AG08395 (cell line): ENCODE measurements at places on chromosomes 5 and 9.

GRCh38 chr5:143741421-143741820, 70.5 kb upstream of the HMHB1 start:
- DNase-seq = no peak

DNA sequence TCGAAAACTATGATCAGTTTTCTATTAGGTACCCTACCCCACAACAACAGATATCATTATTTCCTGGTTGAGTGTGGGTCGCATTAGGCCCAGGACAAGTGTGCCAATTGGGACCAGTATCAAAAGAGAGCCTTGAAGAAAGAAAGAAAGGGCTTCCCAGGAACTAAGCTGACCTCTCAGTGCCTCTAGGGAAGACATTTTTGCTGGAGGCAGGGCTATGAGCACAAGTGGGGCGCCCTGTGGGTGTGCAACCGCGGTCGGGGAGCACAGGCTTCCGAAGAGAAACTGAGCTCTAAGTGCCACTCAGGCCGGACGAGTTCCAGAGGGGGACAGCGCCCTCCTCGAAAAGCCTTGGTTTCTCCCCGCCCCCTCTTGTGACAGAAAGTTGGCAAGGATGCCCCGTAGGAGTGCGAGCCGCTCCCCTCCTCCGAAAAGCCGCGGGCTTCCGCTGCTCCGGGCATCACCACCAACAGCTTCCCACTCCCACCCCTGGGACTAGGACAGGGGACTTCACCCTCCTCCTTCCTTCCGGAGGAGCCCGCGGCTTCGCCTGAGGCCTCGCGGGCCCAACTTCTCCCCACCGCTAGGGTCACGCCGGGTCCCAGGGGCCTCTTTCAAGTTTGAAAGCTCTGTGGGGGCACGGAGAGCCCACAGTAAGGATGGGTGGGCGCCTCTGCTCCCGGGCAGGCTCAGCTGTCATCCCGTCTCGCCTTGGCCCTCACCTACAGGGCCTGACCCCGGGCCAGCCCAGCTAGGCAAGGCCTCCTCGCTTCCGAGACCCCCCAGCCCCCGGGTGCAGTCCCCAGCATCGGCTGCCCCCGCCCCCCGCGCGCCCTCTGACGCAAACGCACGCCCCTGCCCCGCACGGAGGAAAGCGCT, 2.0 kb downstream of the NR2F1-AS1 start:
- DNase-seq = no peak

DNA sequence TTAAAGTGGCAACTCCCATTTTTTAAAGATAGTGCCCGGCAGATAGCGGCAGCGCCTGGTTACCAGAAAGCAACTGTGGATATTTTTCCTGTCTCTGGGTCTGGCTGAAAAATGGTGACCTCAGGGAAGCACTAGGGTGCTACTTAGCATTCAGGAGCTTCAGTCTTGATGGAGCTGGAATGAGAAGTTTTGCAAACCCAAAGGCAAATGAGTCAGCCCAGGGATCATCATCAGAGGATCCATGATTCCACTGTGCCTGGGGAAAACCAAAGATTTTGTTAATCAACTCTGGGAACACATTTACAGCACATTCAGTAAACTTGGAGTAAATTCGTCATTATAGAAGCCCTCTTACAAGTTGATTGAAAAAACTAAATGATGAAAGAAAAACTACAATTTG, 26.7 kb downstream of the F2R start:
- peak; percentile 33 for DNase-seq

GRCh38 chr9:127065592-127065991, 56.8 kb downstream of the ANGPTL2 start:
- peak; percentile 51 for DNase-seq

DNA sequence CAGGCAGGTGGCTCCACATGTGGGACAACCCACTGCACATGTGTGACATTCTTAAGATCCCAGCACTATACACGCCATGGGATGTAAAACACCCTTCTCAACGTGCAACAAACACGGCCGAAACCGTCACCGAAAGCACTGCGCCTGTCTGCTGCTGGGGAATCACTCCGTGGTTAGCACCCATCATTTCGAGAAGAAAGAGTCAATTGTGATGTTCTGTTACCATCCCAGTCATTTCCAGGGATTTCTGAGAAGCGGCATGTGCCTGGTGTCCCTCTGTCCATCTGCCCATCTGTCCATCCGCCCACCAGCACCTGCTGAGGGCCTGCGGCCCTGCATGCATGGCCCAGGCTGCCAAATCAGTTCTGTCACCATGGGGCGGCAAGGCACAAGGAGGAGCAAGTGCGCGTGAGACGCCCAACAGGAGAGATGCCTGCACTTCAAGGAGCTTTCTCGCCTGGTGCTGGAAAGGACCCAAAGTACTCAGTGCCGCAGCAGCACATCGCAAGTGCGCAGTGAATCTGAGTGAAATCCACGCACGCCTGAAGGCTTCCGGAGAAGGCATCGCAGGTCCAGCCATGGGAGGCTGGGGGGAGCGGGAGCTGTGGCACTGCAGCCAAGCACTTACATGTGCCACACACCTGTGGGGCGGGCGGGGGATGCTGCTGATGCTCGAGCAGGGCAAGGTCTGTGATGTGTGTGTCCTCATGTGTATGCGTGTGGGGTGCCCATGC, 38.0 kb downstream of the VAV2 start:
- no peak for DNase-seq

- DNase-seq = no peak
These were observed 47.9 kb upstream of the SMIM32 start for GRCh38 chr5:136240894-136241293.

- peak; percentile 82 for DNase-seq
These were observed 173.0 kb downstream of the HINT1 start for GRCh38 chr5:130992095-130992494.

DNA sequence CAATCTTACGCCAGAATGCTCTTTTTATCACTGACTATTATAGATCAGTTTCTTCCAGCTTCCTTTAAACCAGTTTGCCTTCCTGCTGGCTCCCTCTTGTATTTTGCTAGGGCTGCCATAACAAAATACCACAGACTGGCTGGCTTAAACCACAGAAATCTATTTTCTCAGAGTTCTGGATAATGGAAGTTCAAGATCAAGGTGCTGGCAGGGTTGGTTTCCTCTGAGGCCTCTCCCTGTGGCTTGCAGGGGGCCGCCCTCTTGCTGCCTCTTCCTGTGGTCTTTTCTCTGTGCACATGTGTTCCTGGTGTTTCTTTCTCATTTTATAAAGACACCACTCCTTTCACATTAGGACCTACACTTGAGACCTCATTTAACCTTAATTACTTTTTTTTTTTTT, 6.8 kb upstream of the FXN start:
- DNase-seq = no peak

- no peak for DNase-seq
These were observed 566.9 kb upstream of the CDH6 start for GRCh38 chr5:30626557-30626956.

GRCh38 chr9:91771027-91771426, 179.0 kb downstream of the ROR2 start:
- DNase-seq = peak; percentile 92

DNA sequence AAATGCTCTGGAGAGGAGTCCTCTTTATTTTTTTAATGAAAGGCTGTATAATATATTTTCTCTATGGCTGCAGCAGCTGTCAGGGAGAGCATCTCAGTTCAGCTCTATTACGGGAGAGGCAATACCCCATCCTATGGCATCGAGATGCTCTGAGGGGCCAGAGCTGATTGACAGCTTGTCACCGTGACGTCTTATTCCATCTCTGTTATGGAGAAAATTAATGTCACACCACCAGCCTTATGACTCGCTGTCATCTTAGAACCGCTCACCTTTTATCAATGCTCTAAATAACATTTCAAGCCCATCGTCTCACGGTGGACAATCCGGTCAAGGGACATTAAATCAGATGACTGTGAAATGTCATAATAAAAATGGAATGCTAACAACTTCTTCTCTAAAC, 273.5 kb downstream of the SLF1 start:
- DNase-seq = no peak

DNA sequence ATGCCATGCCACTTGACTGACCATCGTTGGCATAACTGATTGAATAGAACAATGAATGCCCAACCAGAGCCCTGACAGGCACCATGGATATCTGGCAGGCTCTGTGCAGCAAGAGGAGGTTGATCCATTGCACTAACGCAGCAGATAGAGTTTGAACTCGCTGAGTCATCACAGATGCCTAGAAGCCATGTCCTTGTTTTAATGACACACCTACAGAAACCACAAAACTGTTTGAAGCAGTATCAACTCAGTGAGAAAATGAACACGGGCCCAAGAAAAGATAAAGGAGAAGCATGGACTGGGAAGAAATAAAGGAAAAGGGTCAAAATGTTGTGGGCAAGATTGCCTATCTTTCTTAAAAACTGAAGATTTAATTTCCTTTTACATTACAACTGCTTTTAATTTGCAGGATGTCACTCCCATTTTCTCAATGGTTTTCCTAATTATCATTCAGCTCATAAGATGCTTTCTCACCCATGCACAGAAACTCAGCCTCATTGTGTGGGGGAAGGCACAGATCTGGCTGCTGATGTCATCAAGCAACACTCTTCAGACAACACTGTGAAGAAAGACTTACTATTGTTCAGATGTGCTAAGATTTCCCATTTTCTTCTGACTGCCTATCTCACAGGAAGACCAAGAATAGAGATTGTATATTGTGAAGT, 129.0 kb downstream of the PIK3R1 start:
- peak; percentile 50 for DNase-seq

DNA sequence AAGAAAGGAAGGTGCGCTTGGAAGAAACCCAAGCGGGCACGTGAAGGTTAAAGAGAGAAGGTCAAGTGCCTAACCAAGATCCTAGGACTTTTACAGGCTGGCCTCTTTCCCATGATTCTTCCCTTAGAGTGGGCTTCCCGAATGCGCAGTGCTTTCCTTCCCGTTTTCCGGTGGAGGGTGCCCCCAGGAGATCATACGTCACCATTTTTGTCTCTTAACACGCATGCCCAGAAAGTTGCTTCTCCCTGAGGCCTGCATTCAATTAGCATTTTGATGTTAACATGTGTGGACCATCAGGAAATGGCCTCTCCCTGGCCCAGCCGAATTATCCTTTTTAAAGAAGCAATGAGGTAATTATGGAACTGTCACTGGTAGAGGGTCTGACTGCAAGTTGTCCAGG, 1.9 kb upstream of the RUSC2 start:
- peak; percentile 33 for DNase-seq

- DNase-seq = no peak
These were observed 7.0 kb upstream of the MAMDC2 start for GRCh38 chr9:70036641-70037040.

GRCh38 chr9:116543731-116544400, 143.2 kb upstream of the TRIM32 start:
- DNase-seq = peak; percentile 84

DNA sequence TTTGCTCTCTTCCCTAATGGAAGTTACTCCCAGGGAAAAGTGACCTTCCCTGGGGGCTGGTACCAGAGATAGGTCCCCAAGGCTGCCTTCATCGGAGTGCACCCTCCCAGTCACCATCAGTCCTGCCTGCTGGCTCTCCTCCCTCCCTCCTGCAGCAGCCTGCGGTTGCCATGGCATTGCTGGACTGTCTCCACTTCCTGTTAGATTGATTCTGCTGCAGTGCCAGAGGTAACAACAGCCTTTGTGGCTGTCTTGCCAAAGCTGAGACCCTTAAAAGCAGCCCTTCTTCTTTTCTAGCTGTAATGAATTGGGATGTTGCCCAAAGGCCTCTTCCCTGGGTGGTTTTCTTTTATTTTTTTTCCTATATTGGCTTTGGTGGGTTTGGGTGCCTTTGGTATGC, 78.1 kb upstream of the PRLR start:
- no peak for DNase-seq

- peak; percentile 88 for DNase-seq
These were observed 171.3 kb downstream of the GDNF start for GRCh38 chr5:37668524-37669047.

GRCh38 chr9:126879288-126879687, 18.8 kb downstream of the ZBTB34 start:
- DNase-seq = no peak

- DNase-seq = no peak
These were observed 419.9 kb upstream of the CDH9 start for GRCh38 chr5:27458287-27458686.

DNA sequence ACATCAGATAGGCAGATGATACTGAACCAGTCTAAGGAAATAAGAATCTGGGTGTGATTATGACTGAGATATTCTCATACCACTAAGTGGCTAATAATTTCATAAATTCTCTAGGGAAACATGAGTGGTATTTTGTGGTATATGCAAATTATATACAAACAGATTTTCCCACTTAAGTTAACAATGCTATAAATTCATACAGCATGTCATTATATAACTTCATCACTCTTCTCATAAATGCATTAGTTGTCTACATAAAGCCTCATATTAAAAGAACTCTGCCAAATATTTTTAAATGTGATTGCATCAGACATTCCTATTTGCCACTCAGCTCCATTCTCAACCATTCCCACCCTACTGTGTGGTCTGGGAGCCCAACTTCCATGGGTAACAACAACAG, 226.5 kb downstream of the TLE1 start:
- no peak for DNase-seq

GRCh38 chr5:72251386-72251785, 68.7 kb downstream of the MRPS27 start:
- no peak for DNase-seq

GRCh38 chr9:15851766-15852165, 298.9 kb downstream of the CCDC171 start:
- DNase-seq = no peak

GRCh38 chr5:151670953-151671636, 15.6 kb downstream of the SPARC start:
- no peak for DNase-seq

DNA sequence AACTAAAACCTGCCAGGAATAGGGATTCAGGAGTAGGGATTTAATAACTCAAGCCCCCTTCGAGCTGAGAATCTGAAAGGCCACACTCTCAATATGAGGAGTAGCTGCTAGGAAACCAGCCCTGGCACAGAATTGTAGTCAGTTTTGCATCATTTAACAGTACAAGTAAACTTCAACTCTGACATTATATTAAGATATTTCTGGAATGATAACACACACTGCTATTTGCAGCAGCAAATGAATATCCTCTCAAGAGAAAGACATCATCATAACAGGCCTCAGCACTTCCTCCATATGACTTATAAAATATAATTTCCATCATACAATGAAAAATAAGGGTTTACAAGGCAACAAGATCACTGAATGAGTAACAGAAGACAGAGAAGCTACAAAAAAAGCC, 138.2 kb upstream of the RFX3 start:
- DNase-seq = no peak

- DNase-seq = no peak
These were observed 4.8 kb upstream of the C5orf47 start for GRCh38 chr5:173984218-173984617.

DNA sequence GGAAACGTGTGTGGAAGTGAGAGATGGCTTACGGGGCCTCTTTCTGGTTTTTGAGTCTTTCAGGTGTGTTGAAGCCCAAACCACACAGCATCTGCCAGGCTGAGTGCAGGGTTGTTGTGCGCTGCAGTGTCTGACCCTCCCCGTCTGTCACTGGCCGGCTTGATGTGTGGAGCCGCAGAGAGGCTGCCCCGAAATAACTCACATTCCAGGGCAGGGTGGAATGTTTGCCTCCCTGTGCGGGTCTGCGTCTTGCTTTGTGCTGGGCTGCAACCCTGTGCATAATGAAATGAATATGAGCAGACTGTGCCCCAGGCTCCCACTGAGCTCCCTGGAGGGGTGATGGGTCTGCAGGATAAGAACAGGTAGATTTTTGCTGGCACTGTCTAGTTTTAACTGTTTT, 9.9 kb upstream of the PLEKHG4B start:
- peak; percentile 54 for DNase-seq
